Fibroblast of skin of right biceps (primary cell): ENCODE measurements at places on chromosomes 7 and 10.

- no peak for DNase-seq
These were observed 301.9 kb upstream of the GALNT17 start for GRCh38 chr7:70830060-70830395.

DNA sequence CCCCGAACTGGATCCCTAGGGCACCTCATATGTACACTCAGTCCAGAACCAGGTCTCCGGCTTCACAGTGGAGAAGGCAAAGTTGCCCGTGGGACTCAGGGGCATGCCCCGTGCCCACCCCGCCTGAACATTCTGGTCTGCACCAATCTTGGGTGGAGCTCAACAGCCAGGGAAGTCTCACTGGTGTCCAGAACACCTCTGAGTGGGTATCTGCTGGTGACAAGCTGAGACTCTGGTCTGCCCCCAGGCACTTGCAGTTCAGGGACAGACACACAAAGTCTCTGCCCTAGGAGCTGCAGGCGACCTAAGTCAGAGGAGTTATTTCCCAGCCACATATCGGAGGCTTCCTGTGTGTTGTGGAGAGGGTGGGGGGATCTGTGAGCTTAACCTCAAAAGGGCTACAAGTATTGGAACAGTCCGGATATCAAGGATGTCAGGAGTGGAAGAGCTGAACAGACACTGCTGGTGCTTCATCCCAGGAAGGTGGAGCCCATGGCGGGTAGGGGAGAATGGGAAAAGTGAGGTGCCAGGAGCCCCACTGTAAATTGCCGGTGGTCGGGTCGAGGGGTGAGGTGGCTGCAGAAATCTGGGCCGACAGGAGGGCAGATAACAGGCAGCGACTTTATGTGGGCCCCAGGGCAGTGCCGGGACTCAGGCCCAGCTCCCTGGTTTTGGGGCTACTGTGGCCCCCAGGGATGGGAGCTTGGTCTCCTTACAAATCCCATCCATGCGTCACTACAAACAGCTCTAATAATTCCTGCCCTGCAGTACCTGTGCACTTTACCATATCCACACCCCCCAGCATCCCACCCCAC, 8.6 kb upstream of the TLX1 start:
- no peak for DNase-seq

GRCh38 chr10:84140036-84140379, 699 bp downstream of the GHITM start:
- DNase-seq = peak; percentile 34

- no peak for DNase-seq
These were observed 100.1 kb downstream of the HOXA1 start for GRCh38 chr7:26995666-26996065.

- no peak for DNase-seq
These were observed 95.0 kb downstream of the FAM53B start for GRCh38 chr10:124649214-124649613.

GRCh38 chr7:43766564-43766963, 8.1 kb downstream of the BLVRA start:
- DNase-seq = no peak

- DNase-seq = no peak
These were observed 440 bp upstream of the MINDY3 start for GRCh38 chr10:15860692-15861201.

DNA sequence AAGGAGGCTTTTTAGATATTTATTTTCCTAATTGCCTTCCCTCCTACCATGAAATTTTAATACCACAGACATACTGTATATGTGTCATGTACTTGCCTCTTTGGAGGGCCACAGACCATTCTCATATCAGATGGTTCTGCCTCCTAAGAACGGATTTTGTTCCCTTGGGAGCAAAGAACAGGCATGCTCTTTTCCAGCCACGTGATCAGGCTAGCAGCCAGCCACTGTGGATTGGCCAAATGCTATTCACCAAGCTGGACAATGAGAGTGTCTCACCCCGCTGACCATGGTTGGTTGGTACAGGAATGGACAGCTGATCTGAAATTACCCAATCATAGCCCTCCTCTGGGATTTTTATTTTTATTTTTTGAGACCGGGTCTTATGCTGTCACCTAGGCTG, 21.5 kb upstream of the CRHR2 start:
- no peak for DNase-seq

GRCh38 chr7:29217113-29217512, 22.5 kb downstream of the CHN2 start:
- no peak for DNase-seq

GRCh38 chr10:5433182-5433581, 20.8 kb downstream of the NET1 start:
- no peak for DNase-seq

GRCh38 chr7:22801912-22802311, 20.7 kb downstream of the TOMM7 start:
- no peak for DNase-seq

DNA sequence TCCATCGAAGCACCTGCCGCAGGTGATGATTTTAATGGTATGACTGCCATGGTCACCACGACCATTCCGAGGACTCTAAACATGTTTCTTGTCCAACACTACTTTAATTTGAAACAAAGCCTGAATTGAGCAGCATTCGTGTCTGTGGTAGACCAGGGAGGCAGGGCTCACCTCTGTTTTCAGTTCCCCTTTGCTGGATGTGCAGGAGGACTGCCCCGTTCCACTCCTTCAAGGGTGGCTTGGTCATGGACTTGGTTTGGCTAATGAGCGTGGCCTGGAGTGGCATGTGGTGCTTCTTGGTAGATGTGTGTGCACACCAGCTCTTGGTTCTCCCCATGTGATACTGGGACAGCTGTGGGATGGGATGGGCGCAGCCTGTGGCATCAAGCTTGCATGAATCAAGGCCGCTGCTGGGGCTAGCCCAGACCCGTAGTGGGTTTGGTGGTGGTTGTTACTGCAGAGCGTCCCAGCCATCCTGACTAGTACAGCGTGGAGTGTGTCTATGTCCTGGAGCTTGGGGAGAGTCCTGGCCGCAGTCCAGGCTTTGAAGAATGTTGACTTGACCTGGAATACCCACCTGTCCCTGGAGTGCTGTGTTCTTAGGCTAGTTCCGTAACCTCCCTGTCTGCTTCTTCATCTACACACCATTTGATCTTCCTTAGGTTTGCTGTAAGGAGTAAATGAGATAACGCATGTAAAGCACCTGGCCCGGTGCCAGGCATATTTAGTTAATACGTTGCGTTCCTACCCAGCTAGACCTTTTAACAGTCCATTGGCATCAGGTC, 34.8 kb downstream of the MGMT start:
- no peak for DNase-seq

GRCh38 chr10:119801998-119802538, 70.6 kb downstream of the MCMBP start:
- peak; percentile 30 for DNase-seq

DNA sequence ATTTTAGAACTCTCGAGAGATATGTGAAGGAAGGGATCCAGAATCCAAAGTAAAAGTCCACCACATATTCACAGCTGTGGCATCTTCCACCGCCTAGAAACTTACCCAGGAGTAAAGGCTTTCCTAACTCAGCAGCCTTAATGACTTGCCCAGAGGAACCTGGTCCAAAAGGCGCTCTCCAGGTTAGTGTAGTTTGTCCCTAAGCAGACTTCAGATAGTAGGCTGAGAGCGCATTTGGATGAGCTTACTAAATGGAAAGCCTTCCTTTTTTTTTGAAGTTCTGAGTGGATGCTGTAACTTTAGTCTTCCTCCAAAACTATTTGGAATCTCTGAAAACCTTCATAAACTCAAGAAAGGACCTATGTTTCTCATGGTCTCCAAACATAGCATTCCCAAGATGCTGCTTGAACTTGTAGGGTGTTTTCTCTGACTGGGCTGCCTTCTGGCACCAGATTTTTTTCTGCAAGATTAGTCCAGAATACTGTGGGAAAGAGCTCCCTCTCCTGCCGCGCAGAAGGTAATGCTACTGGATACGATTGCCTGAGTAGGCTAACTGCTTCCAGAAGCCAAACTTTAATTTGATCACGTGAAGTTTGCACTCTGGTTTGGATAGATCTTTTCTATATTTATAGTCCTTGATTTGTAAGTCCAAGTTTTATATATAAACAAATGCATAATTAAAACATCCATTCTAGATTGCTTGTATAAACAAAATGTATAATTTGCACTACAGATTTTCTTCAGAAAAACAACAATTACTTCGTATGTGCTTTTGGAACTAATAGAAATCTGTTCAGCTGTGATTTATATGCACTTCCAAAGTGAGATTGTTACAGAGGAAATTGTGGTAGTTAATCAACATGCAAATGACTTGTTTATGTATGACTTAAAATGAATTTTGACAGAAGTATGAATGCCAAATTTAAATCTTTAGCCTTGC, 19.6 kb upstream of the GPR37 start:
- DNase-seq = peak; percentile 42

GRCh38 chr7:144032985-144033709, 15.6 kb upstream of the OR2A5 start:
- DNase-seq = no peak

DNA sequence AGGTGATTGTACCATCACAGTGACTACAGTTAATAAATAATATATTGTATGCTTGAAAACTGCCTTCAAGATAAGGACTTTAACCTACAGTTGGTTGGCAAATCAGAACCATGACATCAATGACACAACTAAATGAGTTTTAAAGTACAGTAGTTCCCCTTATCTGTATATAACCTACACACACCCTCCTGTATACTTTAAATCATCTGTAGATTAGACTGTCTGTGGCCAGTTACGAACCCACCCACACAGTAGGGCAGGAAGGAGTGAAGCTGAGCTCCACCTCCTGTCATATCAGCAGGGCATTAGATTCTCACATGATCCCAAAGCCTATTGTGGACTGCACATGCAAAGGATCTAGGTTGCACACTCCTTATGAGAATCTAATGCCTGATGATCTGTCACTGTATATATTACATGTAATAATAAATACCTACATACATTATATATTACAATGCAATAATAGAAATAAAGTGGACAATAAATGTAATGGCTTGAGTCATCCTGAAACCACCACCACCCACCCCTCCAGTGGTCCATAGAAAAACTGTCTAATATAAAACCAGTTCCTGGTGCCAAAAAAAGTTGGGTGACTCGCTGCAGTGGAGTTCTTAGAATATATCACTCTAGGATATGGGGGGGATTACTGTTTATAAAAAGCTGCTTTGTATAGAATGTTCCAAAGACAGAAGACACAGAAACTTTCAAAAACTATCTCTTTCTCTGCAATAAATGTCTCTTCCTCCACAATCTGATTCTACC, 5.6 kb downstream of the TPK1 start:
- peak; percentile 75 for DNase-seq

DNA sequence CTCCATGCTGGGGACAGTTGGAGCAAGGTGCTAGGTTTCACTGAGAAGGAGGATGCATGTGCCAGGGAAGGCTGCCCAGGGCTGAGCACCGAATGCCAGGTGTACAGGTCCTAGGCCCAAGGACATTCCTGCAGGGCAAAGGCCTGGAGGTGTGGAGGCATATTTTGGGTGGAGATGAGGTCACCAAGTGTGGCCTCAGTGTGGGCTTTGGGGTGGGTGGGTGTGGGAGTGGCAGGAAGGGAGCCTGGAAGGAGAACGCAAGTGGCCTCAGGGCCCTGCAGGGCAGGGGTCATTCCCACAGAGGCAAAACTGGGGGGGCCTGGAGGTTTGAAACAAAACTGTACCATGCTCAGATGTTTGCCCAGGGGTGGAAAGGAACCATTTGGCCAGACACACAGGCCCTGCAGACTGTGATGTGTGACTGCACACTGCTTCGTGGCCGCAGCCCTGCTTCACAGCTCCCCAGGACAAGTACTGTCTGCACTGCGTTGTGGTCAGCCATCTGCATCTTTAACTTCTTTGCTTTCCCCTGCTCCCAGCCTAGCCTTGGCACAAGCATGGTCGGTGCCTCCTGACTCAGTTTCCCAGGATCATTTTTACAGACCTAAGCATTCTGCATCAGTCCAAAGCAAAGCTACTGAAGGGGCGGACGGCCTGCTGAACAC, 5.1 kb downstream of the PLPP4 start:
- no peak for DNase-seq

DNA sequence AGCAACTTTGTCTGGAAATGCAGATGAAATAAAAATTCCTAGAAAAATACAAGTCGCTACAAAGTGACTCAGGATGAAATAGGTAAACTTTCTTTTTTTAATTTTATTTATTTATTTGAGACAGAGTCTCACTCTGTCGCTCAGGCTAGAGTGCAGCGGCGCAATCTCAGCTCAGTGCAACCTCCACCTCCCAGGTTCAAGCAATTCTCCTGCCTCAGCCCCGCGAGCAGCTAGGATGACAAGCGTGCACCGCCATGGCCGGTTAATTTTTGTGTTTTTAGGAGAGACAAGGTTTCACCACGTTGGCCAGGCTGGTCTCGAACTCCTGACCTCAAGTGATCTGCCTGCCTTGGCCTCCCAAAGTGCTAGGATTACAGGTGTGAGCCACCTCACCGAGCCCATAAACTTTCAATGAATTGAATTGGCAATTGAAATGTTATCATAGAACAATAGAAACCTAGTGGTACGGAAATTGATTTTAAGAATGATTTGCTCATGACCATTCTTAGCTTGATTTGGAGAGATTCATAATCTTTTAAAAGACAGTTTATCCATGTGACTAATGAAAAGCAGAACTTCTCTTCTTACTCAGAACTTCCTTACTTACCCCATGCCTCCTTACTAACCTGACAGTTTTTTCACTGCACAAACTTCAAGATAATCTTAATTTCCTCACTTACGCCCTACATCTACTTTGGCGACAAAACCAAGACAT, 161.7 kb downstream of the FAM107B start:
- no peak for DNase-seq

- DNase-seq = no peak
These were observed 151.6 kb downstream of the NOC3L start for GRCh38 chr10:94211169-94211510.

- no peak for DNase-seq
These were observed 8.9 kb downstream of the COL17A1 start for GRCh38 chr10:104076743-104077160.

GRCh38 chr7:136312592-136312991, 335.4 kb upstream of the MTPN start:
- no peak for DNase-seq

DNA sequence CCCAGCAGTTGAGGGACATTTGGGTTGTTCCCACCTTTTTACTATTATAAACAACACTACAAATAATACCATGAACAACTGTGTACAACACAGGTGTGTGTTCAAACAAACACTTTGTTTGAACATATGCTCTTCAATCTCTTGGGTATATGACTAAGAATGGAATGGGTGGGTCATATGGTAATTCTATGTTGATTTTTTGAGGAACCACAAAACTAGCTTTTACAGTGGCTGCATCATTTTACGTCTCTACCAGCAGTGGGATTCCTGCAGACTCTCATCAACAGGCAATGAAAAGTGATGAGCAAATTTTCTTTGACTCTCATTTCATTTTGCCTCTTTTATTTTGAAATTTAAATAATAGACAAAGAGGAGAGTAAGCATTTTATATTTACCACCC, 116.9 kb upstream of the KLF14 start:
- DNase-seq = peak; percentile 50

DNA sequence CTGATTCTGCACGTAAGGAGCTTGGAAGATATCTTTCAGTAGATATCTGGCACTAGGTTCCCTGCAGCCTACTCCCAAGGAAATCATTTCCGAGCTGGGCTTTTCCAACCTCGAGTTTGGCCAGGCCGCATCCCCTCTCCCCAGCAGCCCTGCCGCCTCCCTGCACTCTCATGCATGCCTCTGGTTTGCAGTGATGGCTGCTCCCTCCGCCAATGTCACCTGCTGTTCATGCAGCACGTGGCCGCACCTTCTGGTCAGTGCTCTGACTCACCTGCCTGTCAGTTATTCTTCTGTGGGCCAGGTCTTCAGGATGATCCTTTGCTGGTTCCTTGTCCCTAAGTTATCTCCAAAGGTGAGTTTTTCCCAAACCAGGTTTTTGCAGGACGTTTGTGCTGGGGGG, 50.6 kb upstream of the RASGEF1A start:
- no peak for DNase-seq

- DNase-seq = peak; percentile 84
These were observed 95.7 kb upstream of the PALS2 start for GRCh38 chr7:24477398-24478136.
